ENCODE measurements at places on chromosomes 4 and X.

GRCh38 chr4:147769386-147769785 is 37.5 kb downstream of the ARHGAP10 start:
- no peak for DNase-seq

- no peak for DNase-seq
Observed at GRCh38 chr4:79904331-79904730, 168.7 kb downstream of the ANTXR2 start.

DNA sequence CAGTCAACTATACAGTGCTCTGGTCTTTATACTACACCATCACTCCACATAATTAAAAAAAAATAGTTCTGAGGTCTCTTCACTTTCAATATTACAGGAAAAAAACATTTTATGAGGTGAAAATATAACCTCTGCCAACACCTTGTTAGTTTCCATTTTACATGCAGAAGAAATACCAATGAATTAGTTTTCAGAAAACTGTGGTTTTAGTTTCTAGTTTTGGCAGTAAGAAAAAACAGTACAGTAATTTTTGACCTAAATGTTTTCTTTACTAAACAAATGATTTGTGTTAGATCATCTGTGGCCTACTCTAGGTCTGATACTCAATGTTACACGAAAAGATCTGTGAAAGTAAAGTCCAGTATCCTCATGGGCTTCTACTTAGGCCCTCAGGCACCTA is 10.0 kb downstream of the SULT1E1 start:
- no peak for DNase-seq

DNA sequence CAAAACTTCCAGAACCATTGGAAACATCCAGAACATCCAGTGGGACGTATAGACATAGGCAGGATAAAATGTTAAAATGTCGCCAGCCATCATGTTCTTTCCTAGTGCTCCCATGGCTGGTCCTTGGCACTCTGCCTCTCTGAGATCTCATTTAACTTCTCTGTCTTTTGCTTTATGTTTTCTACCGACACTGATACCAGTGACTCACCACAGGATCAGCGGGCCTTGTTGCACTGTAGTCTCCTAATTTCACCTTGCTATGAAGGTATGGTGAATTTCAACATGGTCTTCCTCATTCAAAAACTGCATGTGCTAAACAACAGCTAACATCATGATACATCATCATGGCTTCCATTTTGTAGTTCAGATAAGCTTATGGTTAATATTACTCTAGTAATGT is 521.0 kb upstream of the IGFBP7 start:
- no peak for DNase-seq

GRCh38 chr4:46249516-46249915 is 125.7 kb upstream of the GABRG1 start:
- DNase-seq, result no peak

DNA sequence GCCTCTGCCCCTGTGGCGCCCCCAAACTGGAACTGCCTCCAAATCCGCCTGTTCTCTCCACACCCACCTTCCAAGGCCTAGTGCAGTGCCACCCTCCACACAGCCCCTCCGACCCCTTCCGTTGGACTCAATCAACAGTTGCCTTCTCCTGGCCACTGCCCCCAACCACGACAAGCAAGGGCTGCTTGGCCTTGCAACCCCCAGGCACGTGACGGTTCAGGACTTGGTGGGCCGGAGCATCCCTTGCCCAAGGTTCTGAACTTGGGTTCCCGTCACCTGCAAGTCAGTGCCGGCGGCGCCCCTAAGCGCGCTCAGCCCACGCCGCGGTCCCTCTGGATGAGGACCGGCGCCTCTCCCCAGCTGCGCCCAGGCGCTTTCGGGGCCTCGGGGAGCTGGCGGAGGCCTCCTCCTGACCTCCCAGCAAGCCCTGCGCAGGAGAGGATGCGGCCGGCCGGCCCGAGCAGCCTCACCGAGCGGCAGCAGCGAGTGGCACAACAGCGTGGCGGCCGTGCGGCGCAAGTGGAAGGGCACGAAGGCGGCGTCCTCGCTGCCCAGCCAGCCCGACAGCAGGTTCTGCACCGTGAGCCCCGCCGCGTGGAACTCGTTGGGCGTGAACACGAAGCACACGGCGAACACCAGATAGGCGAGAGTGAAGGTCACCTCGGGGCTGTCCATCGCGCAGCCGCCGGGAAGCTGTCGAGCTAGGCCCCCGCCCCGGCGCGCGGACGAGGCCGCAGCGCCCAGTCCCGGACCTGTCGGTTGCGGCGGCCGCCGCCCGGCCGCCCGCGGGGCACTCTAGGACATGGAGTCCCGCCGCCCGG is 750 bp downstream of the TMEM129 start:
- peak; percentile 39 for DNase-seq

GRCh38 chrX:97672608-97673007 is 788.9 kb downstream of the RPA4 start:
- no peak for DNase-seq

- DNase-seq, result no peak
Observed at GRCh38 chr4:128517739-128518510, 230.3 kb upstream of the PGRMC2 start.

- no peak for DNase-seq
Observed at GRCh38 chrX:147901461-147902126, 10.1 kb upstream of the FMR1 start.

GRCh38 chrX:24796204-24796603 is 102.5 kb downstream of the POLA1 start:
- no peak for DNase-seq

- no peak for DNase-seq
Observed at GRCh38 chr4:177770776-177771175, 328.5 kb upstream of the AGA start.

GRCh38 chrX:29587107-29587506 is 628.3 kb upstream of the MAGEB2 start:
- DNase-seq, result no peak

- DNase-seq, result no peak
Observed at GRCh38 chrX:64571011-64571410, 175.8 kb upstream of the MTMR8 start.

DNA sequence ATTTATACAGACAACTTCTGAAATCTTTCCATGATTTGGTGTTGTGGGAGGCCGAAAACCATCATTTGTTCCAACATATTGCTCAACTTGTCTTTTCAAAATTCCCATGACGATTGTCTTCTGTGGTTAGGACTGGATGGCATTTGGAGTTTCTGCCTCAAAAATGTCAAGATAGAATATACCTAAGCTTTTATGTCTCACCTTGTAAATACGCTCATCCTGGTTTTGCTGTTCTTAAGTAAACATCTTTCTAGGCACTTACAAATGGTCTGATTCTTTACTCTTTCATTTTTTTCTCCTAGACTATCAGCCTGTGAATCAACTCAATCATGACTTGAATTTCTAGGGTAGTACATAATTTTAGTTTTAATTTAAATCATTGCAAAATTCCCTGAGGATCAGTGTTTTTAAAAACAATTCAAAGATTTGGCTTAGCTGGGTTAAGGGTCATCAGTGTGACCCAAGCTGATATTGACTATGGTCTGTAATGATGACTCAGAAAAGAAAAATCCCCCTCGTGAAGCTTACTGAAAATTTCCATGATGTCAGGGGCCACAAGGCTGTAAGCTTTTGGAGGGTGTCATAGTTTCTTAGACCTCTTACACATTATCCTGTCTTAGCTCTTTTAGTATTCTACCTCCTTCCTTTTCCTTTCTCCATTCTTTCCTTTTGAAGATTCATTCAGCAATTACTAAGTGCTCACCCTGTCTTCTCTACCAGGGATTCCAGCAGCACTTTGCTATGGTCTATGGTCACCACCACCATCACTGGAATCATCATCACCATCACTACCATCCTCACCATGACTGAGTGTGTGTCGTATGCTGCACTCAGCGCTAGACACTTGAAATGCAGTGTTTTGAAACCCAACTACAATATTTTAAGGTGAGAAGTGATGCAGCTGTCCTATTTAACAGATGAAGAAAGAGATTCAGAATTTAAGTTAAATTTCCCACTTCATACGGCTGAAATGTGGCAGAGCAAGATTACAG is 124.4 kb downstream of the CPE start:
- DNase-seq, result no peak

DNA sequence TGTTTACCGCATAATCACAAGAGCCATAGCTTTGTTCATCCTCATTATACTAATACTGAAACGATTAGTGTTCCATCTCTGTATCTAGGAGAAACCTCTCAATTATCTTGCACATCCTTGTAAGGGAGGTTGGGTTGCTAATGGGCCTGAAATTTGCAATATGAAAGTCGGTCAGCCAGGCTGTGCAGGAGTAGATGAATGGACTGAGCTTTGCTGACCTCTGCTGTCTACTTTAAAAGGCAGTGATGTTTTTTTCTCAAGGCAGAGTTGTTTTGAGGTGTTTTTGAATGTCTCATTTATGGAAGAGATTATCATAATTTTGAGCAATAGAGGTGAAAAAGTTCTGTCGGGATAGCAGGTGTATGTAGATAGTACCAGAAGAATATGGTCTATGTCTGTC is 47.9 kb upstream of the LINC00632 start:
- DNase-seq, result no peak

DNA sequence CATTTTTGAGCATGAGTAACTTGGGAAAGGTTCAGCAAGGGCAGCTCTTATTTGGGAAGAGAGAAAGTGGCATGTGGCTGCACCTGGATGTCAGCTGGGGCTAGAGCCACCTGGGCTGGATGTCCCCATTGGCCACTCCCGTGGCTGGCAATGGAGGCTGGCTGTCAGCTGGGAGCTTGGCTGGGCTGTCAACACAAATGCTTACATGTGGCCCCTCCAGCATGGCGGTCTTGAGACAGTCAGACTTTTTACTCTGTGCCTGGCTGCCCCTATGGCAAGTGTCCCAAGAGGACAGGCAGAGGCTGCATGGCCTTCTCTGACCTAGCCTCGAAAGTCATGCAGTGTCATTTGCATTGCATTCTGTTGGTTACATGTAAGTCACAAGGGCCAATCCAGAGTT is 99.6 kb downstream of the FAM53A start:
- no peak for DNase-seq

DNA sequence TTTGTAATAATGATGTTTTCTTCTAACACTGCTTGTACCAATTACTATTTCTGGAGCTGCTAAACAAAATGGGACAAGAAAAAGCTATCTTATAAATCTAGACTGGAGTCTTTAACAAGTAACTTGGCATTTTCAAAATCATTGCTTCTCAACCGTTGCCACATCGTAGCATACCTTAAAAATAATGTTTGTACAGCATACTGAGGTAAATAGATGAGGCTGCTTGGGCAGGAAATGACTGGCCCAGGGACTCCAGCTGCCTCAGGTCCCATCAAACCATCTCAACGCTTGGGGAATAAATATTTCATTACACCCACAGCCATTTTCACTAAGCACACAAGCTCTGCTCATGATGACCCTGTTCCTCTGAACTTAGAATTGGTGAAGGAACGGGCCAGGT is 115.1 kb downstream of the SPANXA1 start:
- no peak for DNase-seq

DNA sequence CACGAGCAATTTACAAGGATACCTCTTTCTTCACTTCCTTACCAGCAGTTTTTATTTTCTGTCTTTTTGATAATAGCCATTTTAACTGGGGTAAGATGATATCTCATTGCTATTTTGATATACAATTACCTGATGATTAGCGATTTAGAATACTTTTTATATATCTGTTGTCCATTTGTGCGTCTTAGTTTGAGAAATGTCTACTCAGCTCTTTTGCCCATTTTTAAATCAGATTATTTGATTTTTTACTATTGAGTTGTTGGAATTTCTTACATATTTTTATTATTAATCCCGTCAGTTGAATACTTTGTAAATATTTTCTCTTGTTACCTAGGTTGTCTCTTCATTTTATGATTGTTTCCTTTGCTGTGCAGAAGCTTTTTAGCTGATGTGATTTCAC is 1.5 kb upstream of the SPIN2A start:
- no peak for DNase-seq

DNA sequence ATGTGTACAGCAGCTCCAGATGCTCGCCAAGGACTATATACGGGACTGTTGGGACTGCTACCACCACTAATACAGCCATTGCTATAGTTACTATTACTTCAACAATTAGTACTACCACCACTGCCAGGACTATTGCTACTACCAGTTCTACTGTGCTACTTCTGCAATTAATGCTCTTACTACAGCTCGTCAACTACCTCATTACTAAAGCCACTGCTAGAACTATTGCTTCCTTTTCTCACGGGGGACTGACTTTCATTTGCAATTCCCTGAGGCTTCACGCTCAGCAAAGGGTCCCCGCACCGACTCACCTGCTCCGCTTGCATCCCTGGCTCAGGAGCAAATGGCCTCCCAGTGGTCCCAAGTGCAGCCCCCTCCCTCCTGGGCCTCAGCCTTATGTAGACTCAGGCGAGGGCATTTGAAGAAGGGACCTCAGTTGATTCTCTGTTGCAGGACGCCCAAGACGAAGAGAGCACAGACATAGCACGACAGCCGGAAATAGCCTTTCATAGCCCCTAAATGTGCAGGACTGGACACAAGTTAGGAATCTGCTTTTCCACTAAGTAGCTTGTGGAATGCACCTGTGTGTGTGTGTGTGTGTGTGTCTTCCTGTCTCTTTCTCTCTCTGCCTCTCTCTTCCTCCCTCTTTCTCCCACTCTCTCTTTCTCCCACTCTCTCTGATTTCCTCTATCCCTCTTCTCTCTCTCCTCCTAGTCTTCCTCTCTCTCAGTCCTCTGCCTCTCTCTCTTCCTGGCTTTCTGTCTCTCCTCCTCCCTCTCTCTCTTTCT is 294.8 kb downstream of the ASMT start:
- no peak for DNase-seq

DNA sequence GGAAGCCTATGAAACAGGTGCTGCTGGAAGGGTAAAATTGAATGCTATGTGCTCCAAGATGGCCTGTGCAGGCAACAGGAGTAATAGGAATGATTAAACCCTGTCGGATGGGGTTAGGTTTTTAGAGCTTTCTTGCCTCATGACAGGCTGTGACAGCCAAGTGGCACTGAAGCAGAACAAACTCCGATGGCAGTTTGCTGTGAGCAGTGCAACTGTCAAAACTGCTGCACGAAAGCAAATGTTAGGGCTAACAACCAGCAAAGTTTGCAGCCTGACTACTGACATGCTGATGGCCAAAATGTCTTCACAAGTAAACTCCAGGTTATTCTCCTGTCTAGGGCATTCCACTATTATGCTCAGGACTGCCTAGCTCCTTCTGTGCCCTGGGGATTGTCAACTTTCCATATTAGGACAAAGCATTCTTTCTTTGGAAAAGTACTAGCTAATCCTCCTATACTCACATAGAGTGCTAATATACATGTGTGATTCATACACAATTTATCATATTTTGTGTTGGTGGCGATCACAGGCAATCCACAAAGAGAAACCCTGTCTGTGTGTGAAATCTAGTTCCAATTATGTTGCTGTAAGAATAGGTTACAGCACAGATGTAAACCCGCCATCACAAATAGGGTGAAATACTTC is 486.6 kb upstream of the TENM3 start:
- DNase-seq, result no peak

GRCh38 chrX:816411-816810 is 185.8 kb downstream of the SHOX start:
- no peak for DNase-seq

- DNase-seq, result no peak
Observed at GRCh38 chr4:53997898-53998297, 66.5 kb downstream of the CHIC2 start.

All from progenitor cell of endocrine pancreas (in vitro differentiated cells).